Effector CD4-positive, alpha-beta T cell (primary cell): ENCODE measurements at places on chromosomes 3 and 15.

- DNase-seq: no peak
Observed at GRCh38 chr3:69385723-69386555, at the start of gene FRMD4B. Gene FRMD4B (minus strand): TSS chr3:69386088. CDS start chr3:69385989, 99 bp downstream.

- DNase-seq: no peak
Observed at GRCh38 chr3:13335059-13335458, 85.1 kb downstream of the NUP210 start.

DNA sequence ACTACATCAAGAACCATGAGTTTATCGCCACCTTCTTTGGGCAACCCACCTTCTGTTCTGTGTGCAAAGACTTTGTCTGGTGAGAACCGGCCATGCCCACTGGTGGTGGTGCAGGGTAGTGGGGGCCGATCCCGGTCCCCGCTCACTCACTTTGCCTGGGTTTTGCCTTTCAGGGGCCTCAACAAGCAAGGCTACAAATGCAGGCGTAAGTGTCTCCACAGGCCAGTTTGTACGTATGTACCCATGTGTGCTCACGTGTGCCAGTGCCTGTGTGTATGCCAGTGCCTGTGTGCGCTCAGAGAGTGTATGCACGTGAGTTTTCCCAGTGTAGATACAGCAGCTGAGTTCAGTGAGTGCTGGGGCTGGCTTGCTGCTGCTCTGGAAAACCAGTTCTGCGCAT is 20.5 kb downstream of the PRKCD start:
- no peak for DNase-seq

GRCh38 chr3:112908252-112908651 is 61.6 kb upstream of the CD200R1L start:
- DNase-seq: no peak

DNA sequence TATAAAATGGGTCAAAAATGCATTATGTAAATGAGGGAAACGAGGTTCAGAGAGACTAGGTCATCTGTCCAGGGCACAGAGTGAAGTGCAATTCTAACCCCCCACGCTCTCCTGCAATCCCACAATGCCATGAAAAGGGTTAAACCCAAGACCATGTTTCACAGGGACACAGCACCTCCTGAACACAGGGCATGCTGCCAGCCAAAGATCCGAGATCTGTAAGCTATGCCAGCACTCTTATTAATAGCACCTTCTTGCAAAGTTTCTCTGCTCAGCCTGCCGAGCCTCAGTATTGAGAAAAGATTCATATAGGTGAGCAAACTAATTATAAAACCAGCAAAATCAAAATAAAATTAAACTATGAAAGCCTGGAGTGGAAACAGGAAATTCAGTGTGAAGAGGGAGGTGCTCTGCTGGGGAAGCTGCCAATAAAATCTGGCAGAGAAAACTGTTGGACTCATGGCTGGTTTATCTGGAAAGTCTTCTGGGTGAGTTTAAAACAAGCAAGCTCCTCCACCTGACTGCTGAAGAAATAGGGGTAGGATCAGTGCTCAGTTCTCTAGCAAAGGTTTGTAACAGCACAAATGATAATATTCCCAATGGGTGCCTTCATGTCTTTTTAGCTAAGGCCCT is 50.3 kb downstream of the LRIG1 start:
- no peak for DNase-seq

DNA sequence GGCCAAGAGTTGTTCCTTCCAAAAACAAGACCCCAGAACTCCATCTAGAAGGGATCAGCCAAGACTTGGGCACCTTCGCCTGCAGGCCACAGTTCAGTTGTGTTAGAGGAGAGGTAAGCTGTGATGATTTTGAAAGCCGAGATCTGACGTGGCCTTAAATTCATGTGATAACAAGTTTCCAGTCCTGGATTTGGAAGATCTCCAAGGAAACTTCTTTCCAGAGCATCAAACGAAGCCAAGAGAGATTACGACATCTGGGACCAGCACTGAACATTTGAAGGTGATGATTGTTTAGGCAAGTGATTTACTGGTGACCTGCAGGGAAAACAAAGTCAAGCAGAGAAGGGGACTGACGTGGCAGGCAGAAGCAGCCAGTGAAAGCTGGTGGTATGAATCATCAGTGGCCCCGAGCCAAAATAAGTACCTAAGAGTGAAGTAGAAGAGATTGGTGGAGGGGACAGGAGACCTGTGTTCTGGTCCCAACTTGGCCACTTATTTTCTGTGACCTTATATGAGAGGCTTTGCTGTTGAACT is 339.0 kb upstream of the PROK2 start:
- no peak for DNase-seq

DNA sequence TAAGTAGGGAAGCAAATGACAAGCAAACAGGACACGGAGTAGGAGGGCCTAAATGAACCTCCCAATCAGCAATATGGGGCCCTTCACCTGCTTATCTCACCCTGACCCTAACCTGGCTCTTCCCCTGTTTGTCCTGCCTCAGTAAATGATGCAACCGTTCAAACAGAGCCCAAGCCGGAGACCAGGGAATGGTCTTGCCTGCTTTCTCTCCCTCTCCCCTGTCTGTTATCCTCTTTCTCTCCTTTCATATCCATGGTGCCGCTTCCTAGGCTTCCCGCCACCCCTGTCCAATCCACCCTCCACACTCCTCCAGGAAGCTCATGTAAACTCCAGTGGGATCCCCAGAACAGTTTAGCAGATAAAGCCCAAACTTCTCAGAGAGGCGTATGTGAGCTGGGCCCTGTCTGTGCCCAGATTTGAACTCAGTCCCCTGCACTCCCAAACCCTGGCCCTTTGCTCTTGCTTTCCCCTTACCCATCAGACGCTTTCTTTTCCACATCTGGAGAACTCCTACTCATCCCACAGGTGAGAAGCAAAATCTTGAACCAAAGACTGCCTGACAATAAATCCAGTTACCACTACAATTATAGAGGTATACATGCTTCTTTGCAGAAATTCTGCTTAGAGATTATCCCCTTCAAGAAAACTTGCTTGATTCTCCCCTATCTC is 45.7 kb upstream of the STT3B start:
- no peak for DNase-seq

DNA sequence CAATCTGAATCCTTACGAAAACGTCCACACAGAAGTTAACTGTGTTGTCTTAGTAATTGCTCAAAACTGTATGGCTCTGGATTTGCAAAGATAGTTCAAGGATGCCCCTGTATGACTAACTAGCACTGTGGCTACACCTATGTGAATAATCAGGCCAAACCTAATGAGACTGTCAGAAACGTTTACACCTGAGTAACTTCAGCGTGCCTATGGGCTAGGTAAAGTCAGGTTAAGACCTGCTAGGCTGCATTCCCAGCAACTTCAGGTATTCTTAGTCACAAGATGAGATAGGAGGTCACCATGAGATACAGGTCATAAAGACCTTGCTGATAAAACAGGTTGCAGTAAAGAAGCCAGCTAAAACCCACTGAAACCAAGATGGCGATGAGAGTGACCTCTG is 87.8 kb upstream of the PLXND1 start:
- no peak for DNase-seq

DNA sequence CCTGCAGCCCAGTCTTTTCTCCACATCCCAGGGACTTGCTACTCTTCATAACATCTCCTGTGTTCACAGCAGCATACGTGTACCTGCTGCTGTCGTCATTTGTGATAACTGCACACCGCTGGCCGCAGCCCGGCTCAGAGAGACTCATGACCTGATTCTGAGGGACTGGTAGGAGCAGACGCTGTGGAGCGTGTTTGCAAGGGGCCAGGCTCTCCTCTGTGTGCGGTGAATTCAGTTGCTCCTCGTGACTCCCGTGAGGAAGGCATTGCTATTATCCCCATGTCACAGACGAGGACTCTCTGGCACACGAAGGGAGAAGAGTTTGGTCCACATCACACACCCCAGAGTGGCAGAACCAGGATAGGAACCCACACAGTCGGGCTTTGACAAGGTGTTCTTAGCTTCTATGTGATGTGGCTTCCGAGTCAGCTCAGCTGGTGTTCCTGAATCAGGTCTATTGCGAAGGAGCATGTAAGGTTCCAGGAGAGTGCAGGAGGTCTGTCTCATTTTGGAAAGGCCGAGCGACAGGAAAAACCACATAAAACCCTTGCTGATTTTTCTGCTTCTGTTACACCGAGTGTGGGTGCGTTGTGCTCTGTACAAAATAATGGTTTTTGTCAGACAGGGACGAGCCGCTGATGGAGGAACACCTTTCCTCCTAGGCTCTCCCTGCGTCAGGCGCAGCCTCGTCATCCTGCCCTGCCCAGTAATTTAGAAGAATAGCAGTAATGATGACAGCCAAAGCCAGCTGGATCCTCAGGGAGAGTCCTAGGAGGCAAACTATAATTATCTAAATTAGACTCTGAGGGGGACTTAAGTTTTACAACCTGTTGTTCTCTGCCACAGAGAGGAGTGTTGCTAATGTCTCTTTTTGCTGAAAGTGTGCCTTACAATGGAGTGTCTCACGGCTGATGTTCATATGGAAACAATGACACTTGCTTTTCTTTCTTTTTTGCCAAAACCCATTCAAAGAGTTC is 157.5 kb upstream of the RGMA start:
- no peak for DNase-seq

GRCh38 chr3:109985943-109986555 is 648.7 kb upstream of the DPPA4 start:
- DNase-seq: no peak

DNA sequence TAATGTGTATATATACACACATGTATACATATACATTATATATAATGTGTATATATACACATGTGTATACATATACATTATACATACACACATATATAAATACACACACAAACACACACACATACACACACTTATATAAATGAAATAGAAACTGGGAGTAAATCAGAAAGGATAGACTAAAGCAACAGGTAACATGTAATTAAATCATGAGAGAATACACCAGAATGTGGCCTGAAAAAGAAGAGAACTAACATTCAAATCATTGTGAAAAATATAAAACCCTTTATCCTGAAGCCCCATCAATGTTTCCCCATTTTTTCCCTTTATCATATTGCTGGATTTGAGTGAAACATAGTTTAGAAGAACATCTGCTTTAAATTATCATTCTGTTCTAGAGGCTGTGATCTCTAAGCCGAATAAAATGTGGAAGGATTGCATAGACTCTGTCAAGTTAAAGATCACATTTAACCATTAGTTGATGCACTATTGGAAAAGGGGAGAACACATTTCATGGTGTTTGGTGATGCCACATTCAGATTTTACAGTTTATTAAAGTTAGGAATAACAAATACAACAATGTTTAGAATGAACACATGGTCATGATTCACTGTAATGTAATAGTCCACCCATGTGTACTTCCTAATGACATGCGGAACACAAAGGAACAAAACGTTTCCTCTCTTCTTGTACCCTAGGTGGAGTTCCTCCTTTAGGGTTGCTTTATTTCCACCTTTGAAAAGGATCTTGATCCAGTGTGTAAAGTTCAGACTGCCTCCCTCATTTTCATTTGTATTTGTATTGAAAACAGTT is 12.5 kb upstream of the THRB start:
- no peak for DNase-seq

- DNase-seq: no peak
Observed at GRCh38 chr3:187213616-187214015, 16.3 kb downstream of the RTP1 start.

DNA sequence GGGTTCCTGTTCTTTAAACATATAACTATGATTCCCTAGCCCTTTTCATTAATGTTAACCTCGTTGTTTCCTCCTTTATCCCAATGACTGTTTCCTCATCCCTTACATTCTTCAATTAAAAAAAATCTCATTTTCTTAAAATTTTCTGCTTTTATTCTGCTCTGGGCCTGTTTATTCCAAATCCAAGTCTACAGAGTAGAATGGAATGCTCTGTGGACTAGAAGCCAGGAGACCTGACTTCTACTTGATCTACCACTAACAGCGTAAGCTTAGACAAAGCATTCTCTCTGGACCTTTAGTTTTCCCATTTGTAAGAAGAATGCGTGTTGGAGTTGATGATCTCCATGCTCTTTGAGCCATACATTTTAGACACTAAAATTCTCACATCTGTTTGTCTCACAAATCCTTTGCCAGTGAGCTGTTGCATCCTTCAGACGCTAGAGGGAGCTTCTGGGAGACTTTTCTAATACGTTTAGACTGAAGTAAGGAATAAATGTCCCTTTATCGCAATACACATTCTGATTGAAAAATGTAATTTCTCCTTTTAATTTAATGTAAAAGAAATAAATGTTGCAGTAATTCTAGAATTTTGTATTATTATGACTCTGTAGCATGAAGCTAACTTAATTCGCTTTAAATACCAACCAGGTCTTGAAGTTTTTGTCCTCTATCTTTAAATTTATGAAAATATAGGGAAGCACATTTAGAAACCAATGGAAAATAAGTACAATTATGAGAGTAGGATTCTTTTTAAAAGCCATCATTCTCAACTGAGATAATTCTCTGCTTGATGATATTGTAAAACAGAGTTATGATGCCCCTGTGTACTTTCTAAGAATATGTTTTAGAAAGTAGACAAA is 21.7 kb upstream of the GMNC start:
- peak; percentile 3 for DNase-seq
